ENCODE measurements at places on chromosomes 7 and 10. TPM values are rescaled to one million over a fixed set of nuclear protein-coding genes. Genes with fewer than 3 reads are reported as not detected.

DNA sequence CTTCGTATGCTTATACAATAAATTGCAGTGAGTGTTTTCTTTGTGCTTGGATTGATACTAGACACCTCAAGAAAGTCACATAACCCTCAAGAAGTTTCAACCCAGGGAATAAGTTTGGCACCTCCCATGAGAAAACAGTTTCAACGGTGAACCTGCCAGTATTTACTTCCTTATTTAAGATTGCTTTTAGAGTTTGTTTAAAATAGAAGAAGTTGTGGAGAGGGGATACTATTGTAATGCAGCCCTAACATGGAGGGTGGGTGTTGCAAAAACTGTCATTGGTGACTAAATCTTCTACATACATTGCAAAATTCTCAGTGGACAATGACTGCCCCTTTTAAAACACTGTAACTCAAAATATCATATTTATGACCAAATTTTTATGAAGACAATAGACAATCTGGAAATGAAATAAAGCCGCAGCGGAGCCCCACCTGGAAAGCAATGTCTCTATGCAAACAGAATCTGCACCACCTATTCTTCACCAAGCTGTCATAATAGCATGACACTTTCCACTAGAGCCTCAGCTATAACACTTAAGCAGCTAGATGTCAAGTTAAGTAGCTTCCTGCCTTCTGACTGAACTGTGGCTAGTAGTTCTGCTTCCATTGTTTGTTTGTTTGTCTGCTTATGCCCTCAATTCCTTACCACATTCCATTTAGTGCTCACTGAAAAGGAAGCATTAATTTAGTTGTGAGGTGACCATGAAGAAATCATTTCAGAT lies 98.2 kb downstream of the MDFIC start:
- DNase-seq, result no peak

- no peak for DNase-seq
Measured at GRCh38 chr10:89095701-89096391, 105.2 kb downstream of the FAS start.

DNA sequence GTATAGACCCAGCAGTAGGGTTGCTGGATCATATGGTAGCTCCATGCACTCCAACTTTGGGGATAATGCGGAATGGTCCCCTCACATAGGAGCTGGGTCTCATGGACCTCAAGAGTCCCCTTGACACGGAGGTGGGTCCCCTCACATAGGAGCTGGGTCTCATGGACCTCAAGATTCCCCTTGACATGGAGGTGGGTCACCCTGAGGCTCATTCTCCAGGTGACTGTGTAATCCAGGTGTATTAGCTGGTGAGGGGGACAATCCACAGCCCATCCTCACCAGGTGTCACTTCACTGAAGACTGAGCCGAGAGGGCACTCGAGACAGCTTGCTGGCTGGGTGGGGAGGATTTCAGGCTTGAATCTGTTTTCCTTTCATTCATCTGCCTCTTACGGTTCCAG lies 121.9 kb downstream of the PTPN20 start:
- DNase-seq, result no peak

DNA sequence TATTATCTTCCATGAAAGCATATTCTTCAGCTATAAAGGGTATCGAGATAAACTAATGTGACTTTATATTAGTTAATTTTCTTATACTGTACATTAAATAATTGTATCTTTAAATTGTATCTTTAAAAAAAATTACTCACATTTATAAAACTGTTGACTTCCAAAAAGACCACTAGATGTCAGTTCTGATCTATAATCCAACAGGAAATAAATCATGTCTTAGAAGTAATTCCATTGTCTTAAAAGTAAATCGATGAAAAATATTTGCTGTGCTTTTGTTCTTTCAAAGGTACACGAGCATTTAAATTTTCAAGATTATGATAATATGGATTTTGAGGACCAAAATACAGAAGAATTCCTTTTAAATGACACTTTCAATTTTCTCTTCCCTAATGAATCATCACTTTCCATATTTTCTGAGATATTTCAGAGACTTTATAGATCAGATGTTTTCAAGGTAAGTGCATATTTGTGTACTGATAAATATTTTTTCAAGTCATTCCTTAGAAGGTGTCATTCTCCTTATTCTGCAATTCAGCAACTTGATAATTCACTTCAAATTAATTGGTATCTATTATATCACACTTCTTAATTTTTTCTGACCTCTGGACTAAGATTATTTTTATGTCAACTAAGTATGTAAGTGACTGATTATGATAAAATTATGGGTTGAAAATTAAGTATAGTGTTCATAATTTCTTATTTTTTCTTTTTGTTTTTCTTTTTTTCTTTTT lies 138.5 kb downstream of the CPED1 start:
- DNase-seq, result peak; percentile 51

DNA sequence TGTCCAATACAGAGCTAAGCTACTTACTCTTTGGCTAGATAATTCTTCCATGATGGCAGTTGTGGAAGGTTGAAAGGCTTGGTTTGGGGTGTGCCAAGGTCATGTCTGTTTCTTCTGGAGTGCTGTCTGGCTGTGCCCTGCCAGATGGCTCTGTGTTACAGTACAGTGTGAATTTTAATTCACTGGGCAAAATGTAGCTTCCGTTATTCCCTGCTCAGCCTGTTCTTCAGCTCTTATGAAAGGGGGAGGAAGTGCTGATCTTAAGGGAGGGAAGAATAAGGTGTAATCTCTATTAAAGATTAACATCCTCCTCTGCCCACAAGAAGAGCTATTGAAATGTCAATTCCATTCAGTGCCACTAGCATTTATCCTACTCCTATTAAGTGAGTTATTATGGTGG lies 52.2 kb downstream of the SND1 start:
- no peak for DNase-seq

- no peak for DNase-seq
Measured at GRCh38 chr7:15554744-15555143, 7.1 kb downstream of the AGMO start.

GRCh38 chr10:98556061-98556460 lies 109.3 kb upstream of the HPS1 start:
- DNase-seq, result peak; percentile 11

GRCh38 chr10:104197364-104197763 lies 34.8 kb downstream of the CFAP43 start:
- peak; percentile 20 for DNase-seq

- DNase-seq, result no peak
Measured at GRCh38 chr10:73232887-73233286, 14.2 kb downstream of the DNAJC9 start.

GRCh38 chr10:17085011-17085725 lies 44.4 kb downstream of the CUBN start:
- DNase-seq, result no peak

GRCh38 chr10:60536529-60537114 lies 146.9 kb upstream of the ANK3 start:
- DNase-seq, result peak; percentile 78

GRCh38 chr10:38027986-38028385 lies 17.5 kb downstream of the ZNF33A start:
- DNase-seq, result peak; percentile 37

- peak; percentile 99 for DNase-seq
Measured at GRCh38 chr10:63711867-63712716, 190.9 kb downstream of the REEP3 start.

- DNase-seq, result peak; percentile 21
Measured at GRCh38 chr10:79479283-79479909, 32.9 kb upstream of the EIF5AL1 start.

GRCh38 chr7:30424506-30424905 lies 54.1 kb downstream of the NOD1 start:
- no peak for DNase-seq

DNA sequence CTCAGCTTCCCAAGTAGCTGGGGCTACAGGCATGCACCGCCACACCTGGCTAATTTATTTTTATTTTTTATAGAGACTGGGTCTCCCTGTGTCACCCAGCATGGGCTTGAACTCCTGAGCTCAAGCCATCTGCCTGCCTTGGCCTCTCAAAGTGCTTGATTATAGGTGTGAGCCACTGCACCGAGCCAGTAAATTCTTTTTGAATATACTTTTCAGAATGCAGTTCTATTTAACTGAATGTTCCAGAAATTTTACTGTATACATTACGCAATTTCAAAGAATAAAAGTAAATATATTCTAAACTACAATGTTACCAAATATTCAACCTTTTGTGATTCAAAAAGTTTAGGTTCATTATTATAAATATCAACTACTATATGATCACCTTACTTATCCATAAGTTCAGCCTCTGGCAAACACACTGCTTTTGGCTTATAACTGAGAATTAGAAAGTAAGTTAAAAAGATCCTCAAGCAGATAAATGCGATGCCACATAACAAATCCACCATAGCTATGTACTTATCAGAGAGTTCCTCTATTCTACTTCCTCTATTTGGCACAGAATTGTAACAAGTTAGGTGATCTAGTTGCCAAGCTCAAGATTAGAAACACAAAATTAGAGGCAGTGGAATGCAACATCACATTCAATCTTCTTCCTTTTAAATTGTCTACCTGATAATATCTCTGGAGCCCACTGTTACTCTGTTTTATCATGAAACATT lies 118.2 kb downstream of the ANK3 start:
- no peak for DNase-seq

DNA sequence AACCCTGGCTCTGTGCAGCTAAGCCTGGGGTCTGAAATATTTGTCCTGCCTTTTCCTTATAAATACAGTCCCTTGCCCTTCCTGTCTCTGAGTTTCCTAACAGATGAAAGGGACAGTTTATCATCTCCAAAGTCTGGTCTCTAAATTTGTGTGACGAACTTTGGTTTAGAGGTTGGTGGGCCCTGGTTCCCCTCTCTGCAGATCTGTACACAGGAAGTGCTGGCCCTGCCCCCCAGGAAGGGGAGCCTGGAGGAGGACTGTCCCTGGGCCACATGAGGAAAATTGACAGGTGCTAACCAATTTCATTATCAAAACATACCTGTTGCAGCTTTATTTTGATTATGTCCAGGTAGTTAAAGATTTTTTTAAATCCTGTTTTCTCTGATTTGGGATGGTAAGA lies 34.5 kb downstream of the PPP2R2D start:
- no peak for DNase-seq

- DNase-seq, result no peak
Measured at GRCh38 chr7:4814433-4814832, 39.0 kb downstream of the AP5Z1 start.

DNA sequence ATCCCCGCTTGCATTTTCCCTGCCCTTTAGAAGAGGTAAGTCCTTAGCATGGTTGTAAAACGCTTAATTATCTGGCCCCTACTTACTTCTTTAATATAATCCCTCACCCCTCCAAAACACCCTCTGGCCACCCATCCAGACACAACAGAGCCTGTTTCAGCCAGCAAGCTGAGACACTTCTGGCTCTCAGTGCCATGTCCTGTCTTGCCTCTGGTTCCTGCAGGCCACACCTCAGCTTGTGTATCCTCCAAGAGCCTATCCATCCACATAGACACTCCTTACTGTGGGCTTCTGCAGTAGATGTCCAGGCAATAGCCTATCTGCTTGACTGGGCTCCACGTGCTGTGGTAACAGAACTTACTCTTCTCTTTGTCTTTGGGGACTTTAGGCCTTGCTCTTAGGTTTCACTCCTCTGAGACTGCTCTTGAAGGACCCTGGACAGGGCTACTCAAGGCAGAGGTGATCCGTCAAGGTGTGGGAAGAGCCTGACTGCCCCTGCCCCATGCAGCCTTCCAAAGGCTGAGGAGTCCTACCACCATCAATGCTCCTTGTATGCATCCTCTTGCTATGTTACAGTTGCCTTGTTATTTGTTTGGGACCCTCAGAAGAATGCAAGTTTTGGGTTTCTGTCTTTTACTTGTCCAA lies 149.9 kb downstream of the CHN2 start:
- DNase-seq, result no peak

DNA sequence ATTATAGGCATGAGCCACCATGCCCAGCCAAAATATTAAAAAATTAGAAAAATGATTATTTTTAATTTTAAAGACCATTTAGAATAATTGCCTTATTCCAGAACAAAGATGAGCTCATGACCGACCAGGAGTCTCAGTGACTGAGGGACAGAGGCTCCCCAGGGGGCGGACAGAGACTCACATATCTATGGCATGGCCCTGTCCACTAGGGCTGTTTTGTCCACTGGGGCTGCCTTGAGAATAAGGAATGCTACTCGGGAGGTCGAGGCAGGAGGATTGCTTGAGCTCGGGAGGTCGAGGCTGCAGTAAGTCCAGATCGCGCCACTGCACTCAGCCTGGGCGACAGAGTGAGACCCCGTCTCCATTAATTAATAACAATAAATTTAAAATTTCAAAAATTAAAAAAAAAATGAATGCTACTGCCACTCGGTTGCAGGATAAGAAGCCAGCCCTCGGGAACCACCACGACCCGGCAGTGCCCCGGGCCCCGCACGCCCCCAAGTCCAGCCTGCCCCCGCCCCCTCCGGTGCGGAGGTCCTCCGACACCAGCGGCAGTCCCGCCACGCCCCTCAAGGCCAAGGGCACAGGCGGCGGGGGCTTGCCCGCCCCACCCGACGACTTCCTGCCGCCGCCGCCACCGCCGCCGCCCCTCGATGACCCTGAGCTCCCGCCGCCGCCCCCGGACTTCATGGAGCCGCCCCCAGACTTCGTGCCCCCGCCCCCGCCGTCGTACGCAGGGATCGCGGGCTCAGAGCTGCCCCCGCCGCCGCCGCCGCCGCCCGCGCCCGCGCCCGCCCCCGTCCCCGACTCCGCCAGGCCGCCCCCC lies 128.6 kb downstream of the APBB1IP start:
- DNase-seq, result no peak

GRCh38 chr10:30359373-30360206 lies 10.5 kb upstream of the MTPAP start:
- DNase-seq, result peak; percentile 28

DNA sequence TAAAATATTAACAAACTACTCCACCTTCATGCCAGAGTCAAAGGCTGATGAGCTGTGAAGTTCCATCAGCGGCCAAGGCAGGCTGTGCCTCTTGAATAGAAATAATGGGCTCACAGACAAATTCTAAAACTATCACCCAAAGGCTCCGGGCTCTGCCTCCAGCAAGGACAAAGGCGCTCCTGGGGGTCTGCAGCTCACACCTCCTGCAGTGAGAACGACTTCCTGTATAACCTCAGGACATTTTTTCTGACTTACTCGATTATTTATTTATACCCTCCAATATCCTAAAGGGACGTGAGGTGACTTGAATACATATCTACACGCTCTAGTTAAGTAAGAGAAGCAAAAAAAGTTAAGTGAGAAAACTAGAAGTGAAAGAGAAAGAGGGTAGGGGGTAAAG lies 500.7 kb downstream of the CCSER2 start:
- peak; percentile 62 for DNase-seq

- DNase-seq, result no peak
Measured at GRCh38 chr7:18179093-18179492, 151.4 kb upstream of the PRPS1L1 start.

GRCh38 chr7:30824821-30825720 lies 53.9 kb downstream of the MINDY4 start:
- no peak for DNase-seq

DNA sequence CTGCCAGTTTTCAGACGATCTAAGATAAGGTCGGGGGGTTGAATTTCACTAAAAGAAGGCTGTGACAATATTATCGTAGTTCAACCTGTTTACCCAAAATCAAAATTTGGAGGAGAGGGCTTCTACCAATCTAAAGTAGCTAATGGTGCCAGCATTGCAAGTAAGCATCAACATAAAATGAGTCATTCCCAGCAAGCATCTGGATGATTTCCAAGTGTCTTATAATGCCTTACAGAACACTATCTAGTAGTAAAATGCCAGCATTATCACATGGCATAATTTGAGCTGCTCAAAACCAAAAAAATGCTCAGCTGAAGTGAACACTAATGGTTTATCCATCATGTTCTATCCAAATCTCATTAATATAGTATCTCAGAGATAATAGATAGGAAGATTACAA lies 1193.9 kb downstream of the DNAJB9 start:
- DNase-seq, result peak; percentile 23

OPALIN gene
- total RNA-seq, result not detected

DENND2A gene
- total RNA-seq, result 11.5 TPM

OPN1SW gene
- total RNA-seq, result not detected

MACC1 gene
- 0.15 TPM for total RNA-seq

SPAM1 gene
- total RNA-seq, result not detected

VIPR2 gene
- not detected for total RNA-seq

Measured in M059J (cell line).